LoVo (cell line): ENCODE measurements at places on chromosomes 2 and 18.
A peak's percentile ranks its signal among the peaks of the same experiment; 100 is the strongest.

- no peak for DNase-seq
These were observed 242.9 kb downstream of the ARL6IP6 start for GRCh38 chr2:152961351-152961750.

DNA sequence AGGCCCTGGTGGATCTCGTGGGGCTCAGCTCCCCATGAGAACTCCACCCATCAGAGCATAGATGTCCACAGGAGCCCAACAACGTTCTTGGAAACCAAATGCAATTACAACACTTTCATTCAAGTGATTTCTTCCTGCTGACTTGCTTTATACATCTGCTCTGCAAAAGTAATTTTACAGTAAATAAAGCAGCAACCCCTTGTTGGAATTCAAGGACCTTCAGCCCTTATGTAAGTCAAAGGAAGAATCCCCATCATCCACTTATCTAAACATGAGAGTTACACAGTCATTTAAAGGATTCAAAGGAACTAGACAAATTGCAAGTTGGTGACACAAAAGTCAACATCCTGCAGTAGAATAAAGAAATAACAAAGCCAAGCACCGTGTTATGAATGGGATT, 17.1 kb upstream of the ANTXR1 start:
- DNase-seq: no peak

DNA sequence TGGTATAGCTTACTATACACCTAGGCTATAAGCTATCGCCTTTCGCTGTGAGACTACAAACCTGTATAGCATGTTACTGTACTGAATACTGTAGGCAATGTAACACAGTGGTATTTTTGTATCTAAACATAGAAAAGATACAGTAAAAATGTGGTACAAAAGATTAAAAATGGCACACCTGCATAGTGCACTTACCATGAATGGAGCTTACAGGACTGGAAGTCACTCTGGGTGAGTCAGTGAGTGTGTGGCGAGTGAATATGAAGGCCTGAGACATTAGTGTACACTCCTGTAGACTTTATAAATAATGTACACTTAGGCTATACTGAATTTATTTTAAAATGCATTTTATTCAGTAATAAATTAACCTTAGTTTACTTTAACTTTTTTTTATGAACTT, 258.2 kb upstream of the SP5 start:
- DNase-seq: no peak

DNA sequence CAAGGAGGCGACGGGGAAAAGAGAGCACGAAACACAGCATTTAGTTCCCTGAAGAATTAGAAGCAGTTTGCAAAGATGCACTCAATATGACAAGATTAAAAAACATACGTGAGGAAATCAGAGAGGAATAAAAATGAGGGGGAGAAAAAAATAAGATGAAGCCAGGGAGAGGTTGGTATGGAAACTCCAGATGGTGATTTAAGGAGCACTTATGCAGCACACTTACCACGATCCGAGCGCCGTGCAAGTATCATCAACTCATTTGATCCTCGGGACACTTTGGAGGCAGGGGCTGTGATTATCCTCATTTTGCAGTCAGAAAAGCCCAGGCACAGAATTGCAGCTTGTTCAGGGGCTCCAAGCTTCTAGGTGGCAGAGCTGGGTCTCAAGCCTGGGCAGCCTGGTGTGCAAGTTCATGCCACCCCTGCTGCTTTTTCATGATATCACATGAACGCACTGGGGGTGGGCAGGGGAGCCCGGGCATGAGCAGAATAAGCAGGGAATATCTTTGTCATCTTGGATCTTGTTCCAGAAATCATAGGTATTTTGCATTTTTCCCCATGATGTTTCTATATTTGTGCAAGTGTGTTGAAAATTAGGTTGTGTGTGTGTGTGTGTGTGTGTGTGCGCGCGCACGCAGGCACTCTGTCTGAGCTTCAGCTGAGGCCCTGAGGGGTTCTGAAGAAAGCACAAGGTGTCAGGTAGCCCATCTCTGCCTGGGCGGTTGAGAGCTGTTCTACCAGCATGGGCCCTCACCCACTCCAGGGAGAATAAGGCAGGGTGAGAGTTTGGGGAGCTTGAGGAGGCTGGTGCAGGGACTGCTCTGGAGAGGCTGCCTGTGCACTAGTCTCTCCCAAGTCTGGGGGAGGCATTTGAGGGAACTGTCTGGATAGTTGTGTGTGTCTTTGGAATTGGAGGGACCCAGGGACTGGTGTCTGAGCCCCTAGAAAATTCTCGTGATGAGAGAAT, 25.0 kb upstream of the PDIA6 start:
- no peak for DNase-seq

DNA sequence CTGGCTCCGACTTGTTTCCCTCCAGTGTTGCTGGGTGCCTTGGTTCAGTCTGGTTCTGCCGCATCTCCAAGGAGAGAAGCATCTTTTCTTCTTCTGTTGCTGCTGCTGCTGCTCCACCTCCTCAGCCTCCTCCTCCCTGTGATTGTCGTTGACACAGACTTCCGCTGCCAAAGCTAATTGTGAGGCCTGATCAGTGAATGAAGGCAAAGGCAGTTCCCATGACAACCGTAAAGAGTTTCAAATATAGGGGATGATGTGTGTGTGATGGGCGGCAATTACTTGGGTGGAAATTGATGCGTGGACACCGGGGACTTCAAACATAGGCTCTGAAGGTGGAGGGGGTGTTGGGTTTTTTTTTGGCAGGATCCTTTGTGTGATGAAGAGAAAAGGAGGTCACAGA, 13.7 kb downstream of the TET3 start:
- DNase-seq: no peak

GRCh38 chr18:23740105-23740830, 51.0 kb downstream of the LAMA3 start:
- DNase-seq: peak; percentile 81

GRCh38 chr18:42614619-42615293, 500.7 kb downstream of the RIT2 start:
- DNase-seq: no peak

GRCh38 chr18:57687970-57688369, 66.3 kb upstream of the NARS1 start:
- no peak for DNase-seq

- DNase-seq: no peak
These were observed 62.3 kb downstream of the TTC32 start for GRCh38 chr2:19839438-19839837.

DNA sequence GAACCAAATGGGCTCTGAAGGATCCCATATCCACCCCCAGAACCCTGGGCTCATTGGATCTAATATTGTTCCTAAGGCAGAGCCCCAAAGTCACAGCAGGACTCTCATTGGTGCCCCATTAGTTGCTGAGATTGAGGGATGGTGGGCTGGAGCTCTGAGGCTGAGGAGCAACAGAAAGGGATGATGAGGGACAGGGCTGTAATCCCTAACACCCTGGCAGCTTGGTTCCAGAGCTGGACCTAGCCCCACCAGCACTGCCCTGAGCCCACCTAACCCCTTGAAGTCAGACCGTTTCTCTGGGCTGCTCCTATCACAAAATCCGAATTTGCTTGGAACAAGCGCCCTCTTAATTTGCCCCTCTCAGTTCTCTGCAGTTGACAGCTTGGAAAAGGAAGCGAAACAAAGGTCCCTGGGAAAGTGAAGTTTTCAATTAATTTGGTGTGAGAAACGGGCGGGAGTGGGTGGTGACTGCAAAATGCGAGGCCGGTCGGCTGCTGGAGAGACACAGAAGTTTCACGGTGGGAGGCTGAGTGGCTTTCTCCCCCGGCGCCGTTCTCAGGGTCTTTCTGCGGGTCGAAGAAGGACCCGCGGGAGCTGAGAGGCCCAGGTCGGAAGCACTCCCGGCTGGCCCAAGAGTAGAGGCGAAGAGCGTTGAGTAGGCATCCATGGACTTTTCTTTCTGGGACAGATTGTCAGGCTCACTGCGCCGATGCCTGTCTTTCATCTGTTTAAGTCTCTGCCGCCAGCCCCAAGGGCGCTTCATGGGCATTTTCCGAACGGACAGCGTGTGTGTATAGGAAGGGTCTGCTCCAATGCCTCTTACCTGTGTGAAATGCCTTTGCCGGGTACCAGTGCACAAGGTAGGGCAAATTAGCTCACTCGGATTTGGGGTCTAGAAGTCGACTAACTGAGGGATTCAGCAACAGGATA, 927 bp upstream of the HOXD13 start:
- DNase-seq: no peak

GRCh38 chr2:221142341-221142740, 429.8 kb downstream of the EPHA4 start:
- no peak for DNase-seq

GRCh38 chr18:60406721-60407120, 34.1 kb upstream of the MC4R start:
- DNase-seq: no peak

DNA sequence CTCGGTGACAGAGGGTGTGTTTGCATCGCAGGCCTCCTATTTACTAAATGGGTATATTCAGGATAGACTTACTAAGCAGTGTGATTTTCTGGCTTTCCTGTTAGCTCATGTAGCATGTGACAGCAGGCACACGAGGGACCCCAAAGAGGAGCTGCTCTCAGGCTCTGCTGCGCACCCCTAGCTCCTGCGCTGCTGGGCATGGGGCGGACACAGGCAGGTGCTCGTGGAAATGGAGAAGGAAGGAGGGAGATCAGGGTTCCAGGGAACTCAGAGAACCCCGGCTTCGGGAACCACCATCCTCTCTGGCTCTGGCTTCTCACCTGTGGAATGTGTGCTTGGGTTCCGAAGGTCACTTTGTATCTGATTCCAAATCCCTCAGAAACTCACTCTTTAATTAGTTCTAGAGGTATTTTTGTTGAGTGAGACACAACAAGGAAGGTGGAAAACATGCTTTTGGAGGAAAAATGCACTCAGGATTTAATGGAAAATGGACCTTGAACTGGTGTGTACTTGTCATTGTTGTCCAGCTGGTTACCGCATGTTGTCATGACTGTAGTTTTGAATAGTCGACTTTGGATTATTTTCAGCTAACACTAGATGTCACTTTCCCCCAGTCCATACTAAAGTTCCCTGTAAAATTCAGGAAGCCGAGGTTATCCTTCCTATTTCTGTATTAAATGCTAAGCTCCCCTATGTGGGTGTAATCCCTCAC, 3.5 kb downstream of the SNTG2 start:
- no peak for DNase-seq

DNA sequence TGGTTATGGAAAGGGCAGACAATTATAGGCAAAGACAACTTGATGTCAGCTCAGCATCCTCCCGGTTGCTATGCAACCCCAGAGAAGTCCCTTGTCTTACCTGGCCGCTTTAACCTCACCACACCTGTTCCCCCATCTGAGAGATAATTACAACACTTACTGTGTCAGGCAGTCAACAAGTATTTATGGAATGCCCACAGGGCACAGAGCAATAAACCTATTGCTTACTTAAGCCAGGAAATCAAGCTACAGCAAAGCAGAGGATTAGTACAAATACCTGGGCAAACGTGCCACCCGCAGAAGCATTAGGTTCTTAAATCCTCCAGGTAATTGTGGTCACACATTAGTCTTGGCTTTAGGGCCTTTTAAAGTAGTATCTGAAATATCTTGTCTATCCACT, 320.4 kb upstream of the REV1 start:
- DNase-seq: no peak

GRCh38 chr18:4854671-4855070, 342.4 kb downstream of the AKAIN1 start:
- DNase-seq: no peak

- DNase-seq: no peak
These were observed 119.2 kb downstream of the PRKRA start for GRCh38 chr2:178331474-178332432.

GRCh38 chr18:47779381-47779780, 151.1 kb downstream of the SMAD2 start:
- no peak for DNase-seq

- DNase-seq: no peak
These were observed 23.9 kb upstream of the SPATA3 start for GRCh38 chr2:230972046-230972445.

- DNase-seq: peak; percentile 85
These were observed 13.4 kb downstream of the ITGA6 start for GRCh38 chr2:172440795-172441194.

GRCh38 chr2:132665401-132666140, 4.4 kb downstream of the LYPD1 start:
- DNase-seq: no peak

DNA sequence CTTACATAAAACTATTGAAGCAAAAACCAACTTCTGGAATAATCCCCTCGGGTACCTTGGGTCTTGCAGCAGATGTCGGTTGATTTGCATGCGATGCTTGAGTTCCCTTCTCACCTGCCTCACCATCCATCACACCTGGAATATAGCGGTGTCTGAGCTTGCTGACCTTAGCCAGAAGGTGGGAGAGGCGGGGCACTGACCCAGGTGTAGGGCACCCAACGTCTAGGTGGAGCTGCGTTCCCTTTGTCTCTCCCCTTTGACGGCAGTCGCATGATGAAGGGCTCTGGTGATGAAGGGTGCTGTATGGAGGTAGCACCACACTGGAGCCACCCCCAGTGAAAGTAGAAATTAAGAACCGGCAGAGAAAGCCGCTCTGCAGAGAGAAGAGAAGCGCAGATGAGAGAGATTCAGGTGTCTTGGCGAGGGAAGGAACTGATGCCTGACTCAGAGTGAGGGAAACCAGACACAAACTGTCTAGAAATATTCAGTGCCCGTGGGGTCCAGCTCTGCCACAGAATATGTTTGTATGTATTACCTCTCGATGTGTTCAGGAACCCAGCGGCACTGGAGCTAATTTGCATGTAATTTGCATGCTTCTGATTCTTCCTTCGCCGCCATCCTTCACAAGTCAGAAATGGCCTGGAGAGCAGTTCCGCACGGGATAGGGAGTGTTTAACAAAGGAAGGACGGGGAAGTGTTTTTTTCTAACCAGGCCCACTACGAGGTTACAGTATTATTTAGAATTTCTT, 19.4 kb upstream of the MBP start:
- no peak for DNase-seq

- no peak for DNase-seq
These were observed 136.1 kb downstream of the MCFD2 start for GRCh38 chr2:46779447-46779941.

- no peak for DNase-seq
These were observed 1098.5 kb upstream of the DDX18 start for GRCh38 chr2:116716038-116716437.

GRCh38 chr2:186913870-186914269, 64.9 kb upstream of the ZSWIM2 start:
- no peak for DNase-seq

GRCh38 chr2:41828052-41828643, 219.7 kb upstream of the PKDCC start:
- DNase-seq: no peak

DNA sequence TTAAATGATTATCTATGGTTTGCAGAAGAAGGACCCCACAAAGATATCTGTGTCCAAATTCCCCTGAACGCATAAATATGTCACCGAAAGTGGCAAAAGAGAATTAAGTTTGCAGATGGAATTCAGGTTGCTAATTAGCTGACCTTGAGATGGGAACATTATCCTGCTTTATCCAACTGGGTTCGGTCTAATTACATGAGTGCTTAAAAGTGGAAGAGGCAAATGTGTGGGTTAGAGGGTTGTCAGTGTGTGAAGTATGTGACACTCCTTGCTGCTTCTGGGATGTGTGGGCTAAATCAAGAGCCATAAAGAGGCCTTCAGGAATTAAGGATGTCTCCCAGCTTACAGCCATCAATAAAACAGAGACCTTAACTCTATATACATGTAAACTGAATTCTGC, 53.5 kb downstream of the CDH19 start:
- DNase-seq: no peak

- no peak for DNase-seq
These were observed 8.3 kb downstream of the DLX1 start for GRCh38 chr2:172093416-172094293.

GRCh38 chr2:172143817-172144216, 41.1 kb upstream of the DLX2 start:
- DNase-seq: no peak
